Substantia nigra (tissue), 51 donors: ENCODE measurements at places on chromosomes 5 and 9.

GRCh38 chr5:151493665-151494064, 46.3 kb downstream of the SLC36A1 start:
- DNase-seq, result no peak

DNA sequence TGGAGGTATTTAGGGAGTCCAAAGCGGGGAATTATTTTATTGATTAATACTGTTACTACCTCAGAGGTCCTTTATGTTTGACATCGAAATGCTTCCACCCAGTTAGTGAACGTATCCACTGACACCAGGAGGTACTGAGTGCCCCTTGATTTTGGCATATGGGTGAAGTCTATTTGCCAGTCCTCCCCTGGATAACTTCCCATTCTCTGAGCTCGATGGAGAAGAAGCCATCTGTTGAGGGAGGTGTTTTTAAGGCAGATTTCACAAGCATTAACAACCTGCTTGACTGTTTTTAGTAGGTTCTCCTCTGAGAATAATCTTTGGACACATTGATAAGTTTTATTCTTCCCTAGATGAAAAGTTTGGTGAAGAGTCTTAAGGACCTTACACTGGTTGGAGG, 165.3 kb upstream of the NREP start:
- no peak for DNase-seq

- no peak for DNase-seq
Observed at GRCh38 chr5:17431272-17432050, 66.6 kb upstream of the TAF11L2 start.

- no peak for DNase-seq
Observed at GRCh38 chr9:136048560-136049411, 46.3 kb downstream of the NACC2 start.

DNA sequence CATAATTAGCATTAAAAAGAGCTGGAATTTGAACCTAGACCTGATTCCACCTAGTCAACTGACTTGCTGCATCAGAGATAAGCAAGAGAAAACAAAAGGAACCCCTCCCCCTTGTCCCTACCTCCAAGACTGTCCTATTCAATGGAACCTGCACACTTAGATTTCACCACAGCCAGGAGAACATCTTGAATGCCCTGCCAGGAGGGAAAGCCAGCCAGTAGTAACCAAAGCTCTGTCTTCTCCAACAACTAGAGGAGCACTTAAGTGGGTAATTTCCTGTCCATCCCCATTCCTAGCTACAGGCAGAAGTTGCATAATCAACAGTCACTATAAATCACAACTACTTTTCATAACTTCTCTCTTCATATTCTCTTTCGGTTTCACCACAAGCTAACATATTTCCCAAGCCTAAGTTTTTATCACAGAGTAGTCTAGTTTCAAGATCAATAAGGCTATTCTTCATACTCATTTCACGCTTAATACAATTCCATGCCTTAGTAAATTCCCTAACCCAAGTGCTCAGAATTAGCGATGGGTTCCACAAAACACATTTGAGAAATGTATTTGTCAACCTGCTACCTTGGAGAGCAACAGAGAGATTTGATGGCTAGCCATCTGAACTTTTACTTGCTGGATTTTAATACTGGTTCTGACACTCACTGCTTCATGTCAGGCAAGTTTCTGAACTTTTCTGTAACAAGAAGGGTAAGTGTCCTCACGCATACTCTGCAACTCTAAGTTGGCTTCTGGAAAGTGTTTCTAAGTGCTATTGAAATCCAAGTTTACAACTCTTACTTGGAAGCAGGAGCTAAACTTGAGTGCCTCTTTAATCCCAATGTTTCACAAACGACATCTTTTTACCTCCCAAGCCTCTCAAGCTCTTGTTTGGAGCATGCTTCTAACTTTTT, 2.0 kb downstream of the DENND1A start:
- no peak for DNase-seq

GRCh38 chr9:135286961-135287360, 192.6 kb upstream of the PPP1R26 start:
- DNase-seq, result no peak

GRCh38 chr5:95924720-95925377, 36.8 kb downstream of the ELL2 start:
- DNase-seq, result no peak

DNA sequence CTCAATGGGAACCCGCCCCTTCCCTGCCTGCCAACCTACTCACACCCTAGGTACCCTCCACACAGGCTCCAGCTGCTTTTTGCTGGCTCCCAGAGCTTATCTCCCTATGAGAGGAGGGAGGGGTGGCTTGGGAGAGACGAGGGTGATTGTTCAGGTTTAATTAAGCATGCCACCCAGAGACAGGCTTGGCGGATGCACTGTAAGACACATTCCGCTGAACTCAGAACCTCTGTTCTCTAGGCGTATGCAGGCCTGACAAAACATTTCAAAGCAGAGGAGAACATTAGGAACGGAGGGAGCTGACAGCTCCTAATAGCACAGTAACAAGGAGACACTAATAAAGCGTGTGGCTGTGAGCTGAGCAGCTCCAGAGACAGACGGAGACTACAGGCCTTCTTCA, 80.1 kb downstream of the TRIM32 start:
- no peak for DNase-seq

DNA sequence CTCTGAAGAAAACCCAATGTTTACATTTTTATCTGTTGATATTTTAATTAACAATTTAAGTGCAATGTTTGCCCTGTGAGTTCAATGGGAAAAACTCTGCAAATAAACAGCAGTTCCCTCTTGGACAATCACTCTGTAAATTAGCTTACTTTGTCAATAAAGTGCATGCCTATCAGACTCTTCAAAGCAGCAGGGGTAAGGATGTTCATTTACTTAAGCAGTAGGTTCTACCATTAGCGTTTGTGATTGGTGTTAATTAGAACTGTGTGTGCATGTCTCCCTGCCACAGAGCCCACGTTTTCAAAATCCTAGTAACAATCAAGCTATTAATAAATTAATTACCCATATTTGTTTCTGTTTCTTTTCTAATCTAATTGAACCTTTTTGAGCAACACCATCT, 1921.6 kb upstream of the WWC1 start:
- no peak for DNase-seq

GRCh38 chr5:146238973-146239372, 35.6 kb downstream of the RBM27 start:
- no peak for DNase-seq

GRCh38 chr5:124274949-124275348, 471.5 kb downstream of the ZNF608 start:
- DNase-seq, result no peak

DNA sequence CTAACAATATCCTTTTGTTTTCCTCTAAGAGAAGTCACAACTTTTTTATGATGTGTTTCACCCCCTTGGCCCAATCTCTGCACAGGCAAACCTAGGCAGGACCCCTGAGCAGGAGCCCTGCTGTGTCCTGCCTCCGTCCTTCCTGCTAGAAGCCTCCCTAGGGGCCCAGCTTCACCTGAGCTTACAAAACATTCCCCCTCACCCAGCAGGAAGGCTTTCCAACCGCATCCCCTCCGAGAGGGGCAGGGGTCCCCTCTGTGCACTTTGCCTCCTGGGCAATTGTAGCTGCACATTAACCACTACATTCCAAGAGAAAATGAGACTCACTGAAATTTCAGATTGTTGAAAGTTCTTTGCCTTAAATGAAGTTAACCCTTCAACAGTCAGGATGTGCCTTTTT, 176.2 kb downstream of the IRX2 start:
- DNase-seq, result no peak

DNA sequence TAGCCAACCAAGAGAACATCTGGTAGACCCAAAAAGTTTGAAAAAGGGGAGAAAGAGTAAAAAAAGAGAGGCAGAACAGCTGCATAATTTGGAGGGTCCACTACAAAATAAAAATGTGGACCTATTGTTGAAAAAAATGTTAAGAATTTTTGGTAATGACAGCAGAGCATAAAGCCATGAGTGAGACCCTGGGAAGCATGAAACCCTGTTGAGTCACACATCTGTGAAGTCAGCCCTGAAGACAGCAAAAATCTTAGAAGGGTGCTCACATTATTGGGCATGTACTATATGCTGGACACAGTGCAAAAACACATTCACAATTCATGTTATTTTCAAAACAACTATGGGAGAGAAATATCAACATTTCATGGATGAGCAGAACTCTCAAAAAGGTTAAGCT, 56.4 kb upstream of the LIFR start:
- no peak for DNase-seq

DNA sequence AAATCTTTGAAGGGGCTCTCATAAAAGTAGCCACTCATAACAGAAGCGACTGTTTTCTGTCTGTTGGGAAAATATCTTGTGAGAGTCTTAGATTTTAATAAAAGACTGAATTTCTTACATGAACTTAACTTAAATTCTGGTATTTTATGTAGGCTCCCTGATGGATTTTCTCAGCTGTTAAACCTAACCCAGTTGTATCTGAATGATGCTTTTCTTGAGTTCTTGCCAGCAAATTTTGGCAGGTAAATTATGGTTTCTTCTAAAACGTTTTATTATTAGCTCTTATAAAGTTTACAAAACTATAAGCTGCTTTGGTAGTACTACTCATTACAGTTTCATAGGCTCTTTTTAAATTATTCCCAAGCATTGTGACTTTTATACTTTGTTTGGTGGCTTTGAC, 87.0 kb downstream of the ERBIN start:
- no peak for DNase-seq

DNA sequence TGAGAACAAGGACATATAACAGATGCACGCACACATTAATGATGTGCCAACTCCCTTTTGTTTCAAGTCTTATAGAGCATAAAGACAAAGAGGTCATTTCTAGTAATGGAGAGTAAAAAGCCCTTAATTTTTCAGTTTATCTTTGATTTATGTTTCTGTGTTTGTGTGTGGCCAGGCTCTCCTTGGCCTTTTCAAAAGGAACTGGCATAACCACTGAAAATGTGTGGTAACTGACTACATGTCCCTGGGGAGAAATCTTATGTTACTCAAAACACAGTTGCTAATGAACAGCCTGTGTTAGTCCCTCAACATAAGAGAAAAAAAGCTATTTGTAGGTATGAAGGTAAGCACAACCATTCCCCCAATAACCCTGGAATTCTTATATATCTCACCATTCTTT, 47.6 kb upstream of the SHOC1 start:
- no peak for DNase-seq

DNA sequence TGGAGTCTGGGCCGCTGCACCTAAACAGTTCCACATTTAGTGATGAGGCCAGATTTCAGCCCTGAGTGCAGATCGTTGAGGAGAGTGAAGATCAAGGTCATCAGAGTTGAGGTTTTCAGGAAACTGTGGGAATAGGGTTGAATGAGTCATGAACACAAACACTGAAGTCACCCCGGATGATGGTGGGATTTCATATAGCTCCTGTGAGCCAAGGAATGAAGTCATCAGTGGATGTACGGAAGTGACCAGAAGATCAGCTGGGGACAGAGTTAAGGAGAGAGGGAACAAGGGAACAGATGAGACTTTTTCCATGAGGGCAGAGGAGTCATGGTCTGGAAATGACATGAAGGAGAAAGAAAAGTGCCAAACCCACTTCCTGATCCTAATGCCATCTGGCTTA, 36.5 kb downstream of the PALM2AKAP2 start:
- DNase-seq, result no peak

GRCh38 chr9:31519826-31520225, 864.6 kb upstream of the ACO1 start:
- DNase-seq, result no peak

- no peak for DNase-seq
Observed at GRCh38 chr5:543755-544674, 19.8 kb upstream of the SLC9A3 start.

GRCh38 chr9:84851935-84852585, 182.5 kb downstream of the NTRK2 start:
- no peak for DNase-seq

GRCh38 chr5:127844581-127845021, 141.4 kb downstream of the CCDC192 start:
- DNase-seq, result peak; percentile 79

- DNase-seq, result no peak
Observed at GRCh38 chr9:134358662-134359319, 32.5 kb downstream of the RXRA start.

DNA sequence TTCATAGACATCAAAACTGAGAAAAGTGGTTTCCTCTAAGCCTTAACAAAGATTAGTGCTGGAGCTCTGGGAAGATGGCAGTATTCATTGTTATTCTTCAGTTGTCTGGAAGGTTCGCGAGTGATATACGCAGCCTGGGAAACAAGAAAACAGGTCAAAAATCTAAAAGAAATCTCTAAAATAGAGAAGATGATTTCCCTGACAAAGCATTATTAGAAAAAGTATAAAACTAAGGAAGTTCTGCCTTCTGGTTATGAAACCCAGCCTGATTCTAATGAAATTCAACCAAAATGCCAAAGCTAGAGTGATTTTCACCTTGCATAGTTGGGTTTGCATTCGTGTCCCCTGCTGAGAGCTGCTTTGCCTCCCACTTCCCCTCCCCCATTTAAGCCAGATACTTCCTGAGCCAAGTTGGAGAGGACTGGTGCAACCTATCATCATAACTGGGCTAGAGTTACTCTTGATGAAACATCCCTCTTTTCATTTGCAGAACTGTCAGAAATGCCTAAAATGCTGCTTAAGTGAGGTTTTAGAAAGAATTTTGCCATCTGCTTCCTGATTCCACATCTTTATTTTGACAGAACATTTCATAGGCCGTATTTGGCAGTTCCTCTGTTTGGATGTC, 48.4 kb downstream of the NDFIP1 start:
- no peak for DNase-seq
